ENCODE measurements at places on chromosomes 1 and 21. TPM values are rescaled to one million over a fixed set of nuclear protein-coding genes. Genes with fewer than 3 reads are reported as not detected.

Gene PGBD2
- total RNA-seq = 4.2 TPM

Gene EPHA8
- 0.69 TPM for total RNA-seq

Gene PKLR
- total RNA-seq = not detected

Gene ACTA1
- total RNA-seq = 4.2 TPM

Gene BLACAT1
- total RNA-seq = 0.16 TPM

Gene RCSD1
- total RNA-seq = 0.59 TPM

Gene FCRLB
- total RNA-seq = 0.31 TPM

DNA sequence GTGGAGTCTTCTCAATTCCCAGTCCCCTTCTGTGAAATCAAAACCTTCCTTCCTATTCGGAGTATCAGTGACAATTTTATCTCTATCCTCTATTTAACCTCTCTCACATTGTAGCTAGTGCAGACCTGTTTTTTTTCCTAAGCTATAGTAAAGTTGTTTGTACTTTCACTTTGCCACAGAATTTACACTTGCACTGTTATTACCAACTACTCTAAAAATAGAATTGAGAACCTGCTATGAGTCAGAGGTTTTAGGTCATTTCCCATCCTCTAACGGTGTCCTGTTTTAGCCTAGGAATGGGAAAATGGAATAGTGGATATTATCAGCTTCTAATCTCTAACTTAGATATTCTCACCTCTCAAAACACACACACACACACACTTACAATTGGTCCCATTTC, 862.7 kb downstream of the NCAM2 start:
- DNase-seq = no peak

DNA sequence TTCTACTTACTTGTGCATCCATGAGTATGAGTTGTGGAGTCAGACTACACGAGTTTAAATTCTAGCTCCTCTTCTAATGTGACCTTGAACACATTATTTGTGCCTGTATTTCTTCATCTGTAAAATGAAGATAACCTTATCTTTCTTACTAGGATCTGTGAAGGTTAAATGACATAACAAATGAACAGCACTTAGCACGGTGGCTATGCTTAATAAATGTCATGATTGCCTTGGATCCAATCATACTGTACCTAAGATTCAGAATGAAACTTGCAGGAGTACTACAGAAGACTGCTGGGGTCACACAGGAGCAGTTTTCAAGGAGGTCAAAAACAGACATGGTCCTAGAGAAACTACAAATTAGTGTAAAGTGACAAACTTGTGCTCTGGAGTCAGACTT, 22.2 kb upstream of the ALG14 start:
- no peak for DNase-seq

GRCh38 chr1:78688697-78689096, 39.1 kb downstream of the IFI44 start:
- DNase-seq = no peak

GRCh38 chr21:31743712-31744111, 11.8 kb upstream of the SCAF4 start:
- DNase-seq = no peak

DNA sequence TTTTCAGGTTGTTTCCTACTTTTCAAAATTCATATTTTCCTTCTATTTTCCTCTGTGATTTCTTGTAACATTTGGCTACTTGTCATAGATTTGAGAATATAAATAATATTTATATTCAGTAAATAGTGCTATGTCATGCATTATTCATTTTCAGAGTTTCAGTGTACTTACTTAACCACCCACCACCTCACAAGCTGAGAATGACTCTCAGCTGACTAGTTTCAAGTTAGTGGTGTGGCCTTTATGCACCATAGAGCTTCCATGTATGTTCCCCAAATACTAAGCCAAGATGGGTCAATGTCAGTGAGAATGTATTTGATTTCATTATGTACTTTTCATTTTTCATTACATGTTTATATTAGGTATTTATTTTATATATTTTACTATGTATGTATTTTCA, 56.9 kb upstream of the RGS1 start:
- DNase-seq = no peak

DNA sequence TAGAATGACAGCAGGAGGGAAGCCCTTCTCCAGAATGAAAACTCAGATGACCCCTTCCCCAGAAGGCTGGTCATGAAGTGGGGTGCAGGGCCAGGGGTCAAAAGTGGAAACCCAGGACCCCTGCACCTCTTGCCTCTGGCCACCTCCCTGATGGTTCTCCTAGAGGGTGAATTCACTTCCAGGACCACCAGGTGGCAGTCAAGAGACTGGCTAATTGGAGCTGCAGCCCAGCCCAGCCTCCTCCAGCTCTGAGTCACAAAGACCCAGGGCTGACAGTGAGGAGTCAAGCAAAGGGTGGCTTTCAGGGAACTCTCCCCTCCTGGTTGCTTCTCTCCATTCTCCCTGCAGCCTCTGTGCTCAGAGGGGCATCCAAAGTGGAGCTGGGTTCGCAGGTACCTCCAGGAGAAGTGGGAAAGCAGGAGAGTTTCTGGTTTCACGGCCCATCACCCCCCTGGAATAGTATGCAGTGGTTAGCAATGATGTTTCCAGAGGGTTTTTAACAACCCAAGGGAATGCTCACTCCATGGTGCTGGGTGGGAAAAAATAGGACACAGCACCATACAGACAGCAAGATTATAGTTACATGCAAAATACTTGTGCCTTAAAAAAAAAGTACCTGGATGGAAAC, 6.1 kb upstream of the EPHB2 start:
- peak; percentile 82 for DNase-seq

DNA sequence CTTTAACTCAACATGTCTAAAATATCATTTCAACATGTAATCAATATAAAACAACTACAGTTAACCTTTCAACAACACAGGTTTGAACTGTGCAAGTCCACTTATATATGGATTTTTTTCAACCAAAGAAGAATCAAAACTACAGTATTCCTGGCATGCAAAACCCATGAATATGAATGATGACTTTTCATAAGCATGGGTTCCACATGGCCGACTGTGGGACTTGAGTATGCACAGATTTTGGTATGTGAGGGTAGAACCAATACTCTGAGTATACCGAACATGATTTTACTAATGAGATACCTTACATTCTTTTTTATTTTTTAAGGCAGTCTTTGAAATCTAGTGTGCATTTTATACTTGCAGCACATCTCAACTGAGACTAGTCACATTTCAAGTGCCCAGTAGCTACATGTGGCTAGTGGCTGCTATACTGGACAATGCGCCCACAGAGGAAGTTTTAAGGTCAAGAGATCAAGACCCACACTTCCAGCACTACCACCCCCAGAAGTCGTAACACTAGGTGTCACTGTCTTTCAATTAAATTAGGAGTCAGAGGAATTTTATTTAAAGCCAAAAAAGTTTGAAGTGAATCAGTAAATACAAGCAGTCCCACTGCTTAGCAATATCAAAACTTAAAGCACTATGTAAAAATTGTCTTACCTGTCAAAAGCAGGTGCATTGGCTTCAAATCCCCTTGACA, 40.0 kb downstream of the SYNJ1 start:
- DNase-seq = no peak

GRCh38 chr1:31775210-31775999, 11.3 kb upstream of the ADGRB2 start:
- DNase-seq = no peak

GRCh38 chr1:115458426-115459114, 120.5 kb upstream of the NGF start:
- no peak for DNase-seq

DNA sequence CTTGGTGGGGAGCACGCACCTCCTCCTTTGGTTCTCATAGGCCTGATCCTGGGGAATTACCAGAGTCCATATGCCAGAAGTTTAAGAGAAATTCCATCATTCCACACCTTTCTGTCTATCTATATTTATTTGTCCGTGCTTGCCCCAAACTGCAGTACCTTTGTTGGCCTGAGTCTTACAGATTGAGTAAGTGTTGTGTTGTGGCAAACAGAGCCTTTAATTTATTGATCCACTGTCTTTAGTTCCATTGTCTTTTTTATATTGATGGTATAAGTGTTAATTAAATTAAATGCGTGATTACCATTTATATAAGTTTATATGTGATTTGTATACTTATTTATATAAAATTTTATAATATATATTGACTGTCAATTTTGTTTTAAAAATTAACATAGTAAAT, 4.9 kb downstream of the SH3BGR start:
- DNase-seq = no peak

DNA sequence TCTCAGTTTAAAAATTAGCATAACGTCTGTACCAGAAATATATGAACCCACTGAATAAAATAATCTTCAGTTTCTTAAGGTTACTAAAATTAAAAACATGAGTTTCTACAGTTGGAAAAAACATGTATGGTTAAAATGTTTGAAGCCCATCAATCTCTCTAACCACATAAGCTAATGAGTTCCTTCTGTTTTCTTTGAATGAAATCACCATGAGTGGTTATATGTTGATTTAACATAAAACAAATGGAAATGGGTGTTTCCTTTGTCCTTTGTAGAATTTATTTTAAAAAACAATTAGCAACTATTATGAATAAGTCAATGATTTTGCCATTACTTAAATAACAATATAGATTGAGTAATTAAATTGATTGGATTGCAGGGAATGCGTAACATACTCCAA, 3.0 kb upstream of the ADGRL2 start:
- no peak for DNase-seq

DNA sequence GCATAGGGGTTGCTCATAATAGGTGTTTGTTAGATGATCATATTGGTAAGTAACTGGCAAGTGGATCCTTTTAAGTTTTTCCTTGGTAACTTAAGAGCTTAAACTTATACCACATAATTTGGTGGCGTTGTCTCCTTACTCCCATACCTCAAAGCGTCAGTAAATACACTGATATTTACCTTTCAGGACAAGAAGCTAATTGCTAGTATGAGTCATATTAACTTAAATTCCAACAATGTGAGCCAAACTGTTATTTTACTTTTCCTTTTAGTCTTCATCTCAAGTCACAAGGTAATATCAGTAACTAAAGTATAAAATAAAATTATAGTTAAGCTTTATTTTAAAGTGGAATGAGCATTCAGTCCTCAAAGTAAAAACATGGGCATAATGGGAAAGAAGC, 9.0 kb upstream of the SH3GLB1 start:
- DNase-seq = no peak

- DNase-seq = no peak
Measured at GRCh38 chr1:160569806-160570205, 9.5 kb downstream of the CD84 start.
